PC-9 (cell line): ENCODE measurements at places on chromosomes 1 and 21. TPM values are rescaled to one million over a fixed set of nuclear protein-coding genes. Genes with fewer than 3 reads are reported as not detected.

UBE4B gene
- 54.3 and 59.1 TPM in 2 replicates for total RNA-seq

DNA sequence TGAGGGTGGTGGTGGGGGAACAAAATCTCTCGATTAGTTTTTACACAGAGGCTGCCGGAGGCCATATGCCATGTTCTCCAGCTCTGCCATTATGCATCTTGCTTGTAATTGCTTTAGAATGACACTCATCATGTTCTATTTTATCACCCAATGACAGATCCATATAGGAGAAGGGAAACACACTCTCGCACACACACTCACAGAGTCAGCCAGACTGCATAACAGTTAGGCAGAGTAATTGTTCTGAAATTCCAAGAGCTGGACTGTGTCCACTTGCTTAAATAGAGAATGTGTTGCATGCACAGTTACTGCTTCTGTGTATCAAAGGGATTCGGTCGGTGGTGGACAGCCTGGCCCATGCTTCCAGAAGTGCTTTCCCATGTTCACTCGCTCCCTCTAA, 30.6 kb downstream of the KCND3 start:
- H3K27me3 ChIP-seq: peaks cover 100% of the 10 kb centered on the region
- no peaks in the 10 kb centered on the region for H3K4me1 ChIP-seq
- DNase-seq: no peak
- H3K27ac ChIP-seq: no peak overlapping the region

DNA sequence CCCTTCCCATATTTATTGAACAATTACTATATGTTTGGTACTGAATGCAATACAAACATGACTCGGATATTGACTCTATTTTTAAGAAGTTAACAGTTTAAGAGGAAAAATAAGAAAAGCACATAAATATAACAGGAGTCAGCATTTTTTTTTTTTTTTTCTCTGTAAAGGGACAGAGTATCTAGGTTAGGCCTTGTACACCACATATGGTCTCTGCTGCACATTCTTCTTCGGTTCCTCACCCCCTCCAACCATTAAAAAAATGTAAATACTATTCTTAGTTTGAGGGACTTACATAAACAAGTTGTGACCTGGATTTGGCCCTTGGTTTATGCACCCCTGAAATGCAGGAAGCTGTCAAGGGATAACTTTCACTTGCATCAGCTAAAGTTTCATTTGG, 40.4 kb downstream of the PHC2 start:
- H3K4me1 ChIP-seq: no peaks in the 10 kb centered on the region
- no peak overlapping the region for H3K4me3 ChIP-seq
- no peaks in the 10 kb centered on the region for H3K36me3 ChIP-seq
- no peak for DNase-seq
- H3K27ac ChIP-seq: no peak overlapping the region
- H3K27me3 ChIP-seq: no peaks in the 10 kb centered on the region

DNA sequence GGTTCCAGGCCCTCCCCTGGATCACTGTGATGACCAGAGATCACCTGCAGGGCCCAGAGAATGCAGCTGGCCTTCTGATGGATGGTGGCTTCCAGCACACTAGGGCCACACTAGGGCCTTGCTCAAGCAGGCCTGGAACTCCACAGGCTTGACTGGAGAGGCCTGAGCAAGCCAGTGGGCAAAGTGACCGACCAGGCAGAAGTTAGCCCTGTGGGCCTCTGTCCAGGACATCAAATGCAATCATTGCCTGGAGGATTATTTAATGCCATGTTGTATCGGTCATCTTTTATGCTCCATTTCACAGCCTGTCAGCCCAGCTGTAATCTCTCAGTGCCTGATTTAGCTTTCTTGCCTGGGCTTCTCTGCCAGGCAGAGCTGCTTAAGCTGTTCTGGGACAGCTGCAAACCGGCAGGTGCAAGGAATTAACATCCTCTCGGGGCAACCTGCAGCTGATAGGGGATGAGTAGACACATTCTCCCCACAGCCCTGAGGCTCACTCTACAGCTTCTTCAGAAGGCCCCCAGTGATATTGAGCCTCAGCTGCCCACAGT, 17.7 kb downstream of the NENF start:
- H3K36me3 ChIP-seq: no peaks in the 10 kb centered on the region
- no peak overlapping the region for H3K4me3 ChIP-seq
- H3K4me1 ChIP-seq: no peaks in the 10 kb centered on the region
- no peak overlapping the region for H3K27ac ChIP-seq

KCNJ9 gene
- not detected in 2 replicates for total RNA-seq

DNA sequence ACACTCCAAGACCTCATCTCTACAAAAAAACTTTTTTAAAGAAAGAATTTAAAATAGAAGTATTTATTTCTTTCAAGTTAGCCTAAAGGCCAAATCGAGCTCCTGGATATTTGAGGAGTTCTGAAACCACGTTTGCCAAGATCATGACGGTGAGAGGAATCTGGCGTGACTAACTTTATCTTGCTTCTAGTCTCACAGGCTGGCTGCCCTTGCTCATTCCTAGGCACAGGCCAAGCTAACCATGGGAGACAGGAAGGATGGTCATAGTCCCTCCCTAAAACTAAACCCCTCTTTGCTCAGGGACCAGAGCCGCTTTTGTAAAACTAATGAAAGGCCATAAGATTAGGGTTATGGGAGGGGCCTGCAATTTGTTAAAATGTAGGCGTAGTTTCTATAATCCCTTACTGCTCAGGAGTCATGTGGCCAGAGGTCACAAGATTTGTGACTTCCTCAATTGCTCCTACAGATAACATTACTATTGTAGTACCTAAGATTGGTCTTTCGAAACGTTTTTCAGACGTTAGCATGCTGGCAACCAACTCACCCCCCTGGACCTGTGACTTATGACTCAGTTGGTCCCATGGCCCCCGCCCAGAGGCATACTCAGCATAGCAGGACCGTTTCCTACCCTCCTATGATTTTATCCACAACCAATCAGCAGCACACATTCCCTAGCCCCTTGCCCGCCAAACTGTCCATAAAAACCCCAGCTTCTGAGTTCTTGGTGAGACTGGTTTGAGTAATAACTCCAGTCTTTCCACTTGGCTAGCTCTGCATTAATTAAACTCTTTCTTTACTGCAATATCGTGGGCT, 425.0 kb downstream of the SMYD3 start:
- H3K27me3 ChIP-seq: no peaks in the 10 kb centered on the region
- no peaks in the 10 kb centered on the region for H3K4me1 ChIP-seq
- H3K4me3 ChIP-seq: no peak overlapping the region
- no peak for DNase-seq
- H3K27ac ChIP-seq: no peak overlapping the region
- H3K36me3 ChIP-seq: no peaks in the 10 kb centered on the region

NHLH1 gene
- total RNA-seq: 0.26 TPM in 1 of 2 replicates, not detected in the other

- DNase-seq: no peak
- H3K36me3 ChIP-seq: no peaks in the 10 kb centered on the region
- peaks cover 21% of the 10 kb centered on the region for H3K4me1 ChIP-seq
- H3K4me3 ChIP-seq: no peak overlapping the region
- H3K27ac ChIP-seq: no peak overlapping the region
Observed at GRCh38 chr1:17573518-17574041, 34.1 kb downstream of the ARHGEF10L start.

DNA sequence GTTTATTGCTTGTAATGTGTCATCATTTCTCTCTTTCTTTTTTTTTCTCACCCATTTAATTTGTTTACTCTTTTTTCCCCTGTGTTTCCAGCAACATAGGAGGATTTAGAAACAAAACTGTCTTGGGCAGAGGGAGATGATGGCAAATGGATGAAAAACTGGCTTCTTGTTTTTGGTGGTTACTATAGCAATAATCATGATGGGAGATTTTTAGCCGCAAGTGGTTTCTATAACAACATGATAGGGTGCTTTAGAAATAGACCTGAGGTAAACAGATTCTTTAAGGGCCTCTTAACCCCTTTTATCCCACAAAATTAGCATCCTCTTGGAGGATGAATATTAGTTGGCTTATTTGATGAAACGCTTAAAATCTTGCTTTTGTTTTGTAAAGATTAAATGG, 51.6 kb downstream of the CRB1 start:
- DNase-seq: no peak
- no peak overlapping the region for H3K4me3 ChIP-seq
- no peaks in the 10 kb centered on the region for H3K27me3 ChIP-seq

B3GALT6 gene
- total RNA-seq: 16.2 and 20.8 TPM in 2 replicates

DNA sequence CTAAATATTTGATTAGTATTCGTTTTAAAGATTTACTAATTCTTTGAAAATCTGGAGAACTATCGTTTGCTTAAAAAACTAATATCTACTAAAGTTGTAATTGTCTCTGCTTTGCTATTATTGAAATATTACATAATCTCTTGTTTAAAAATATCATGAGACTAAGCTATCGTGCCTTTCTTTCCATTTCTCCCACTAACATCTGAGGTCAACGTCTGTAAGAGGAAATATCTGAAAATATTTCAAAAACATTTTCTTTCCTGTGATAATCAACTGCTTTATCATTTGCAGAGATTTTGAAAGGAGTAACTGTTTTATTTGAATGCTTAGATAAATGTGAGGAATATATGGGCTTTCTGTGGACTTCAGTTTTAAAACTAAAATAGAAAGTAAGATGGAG, 694.1 kb downstream of the USP25 start:
- no peak overlapping the region for H3K27ac ChIP-seq
- DNase-seq: no peak
- H3K4me1 ChIP-seq: peaks cover 7% of the 10 kb centered on the region; the same call in 1 of the 2 replicates
- H3K36me3 ChIP-seq: no peaks in the 10 kb centered on the region

- H3K27me3 ChIP-seq: no peaks in the 10 kb centered on the region
- H3K4me3 ChIP-seq: peak overlapping the region; percentile 84
- H3K4me1 ChIP-seq: peaks cover 42% of the 10 kb centered on the region
- H3K27ac ChIP-seq: peak overlapping the region; percentile 92
- no peak for DNase-seq
- peaks cover 49% of the 10 kb centered on the region for H3K36me3 ChIP-seq
Observed at GRCh38 chr1:155932487-155932886, 1.7 kb downstream of the KHDC4 start.

GRCh38 chr1:201655910-201656309, 117.0 kb downstream of the NAV1 start:
- H3K36me3 ChIP-seq: no peaks in the 10 kb centered on the region
- no peak for DNase-seq
- no peaks in the 10 kb centered on the region for H3K4me1 ChIP-seq
- no peak overlapping the region for H3K4me3 ChIP-seq
- H3K27ac ChIP-seq: no peak overlapping the region
- no peaks in the 10 kb centered on the region for H3K27me3 ChIP-seq

- no peak overlapping the region for H3K27ac ChIP-seq
- no peak for DNase-seq
- no peaks in the 10 kb centered on the region for H3K36me3 ChIP-seq
Observed at GRCh38 chr1:227899141-227899819, 48.5 kb downstream of the WNT9A start.

- no peaks in the 10 kb centered on the region for H3K27me3 ChIP-seq
- H3K4me1 ChIP-seq: no peaks in the 10 kb centered on the region
Observed at GRCh38 chr1:163291461-163291860, 30.3 kb upstream of the NUF2 start.

DYNLT4 gene
- total RNA-seq: 2.8 and 4.3 TPM in 2 replicates

DNA sequence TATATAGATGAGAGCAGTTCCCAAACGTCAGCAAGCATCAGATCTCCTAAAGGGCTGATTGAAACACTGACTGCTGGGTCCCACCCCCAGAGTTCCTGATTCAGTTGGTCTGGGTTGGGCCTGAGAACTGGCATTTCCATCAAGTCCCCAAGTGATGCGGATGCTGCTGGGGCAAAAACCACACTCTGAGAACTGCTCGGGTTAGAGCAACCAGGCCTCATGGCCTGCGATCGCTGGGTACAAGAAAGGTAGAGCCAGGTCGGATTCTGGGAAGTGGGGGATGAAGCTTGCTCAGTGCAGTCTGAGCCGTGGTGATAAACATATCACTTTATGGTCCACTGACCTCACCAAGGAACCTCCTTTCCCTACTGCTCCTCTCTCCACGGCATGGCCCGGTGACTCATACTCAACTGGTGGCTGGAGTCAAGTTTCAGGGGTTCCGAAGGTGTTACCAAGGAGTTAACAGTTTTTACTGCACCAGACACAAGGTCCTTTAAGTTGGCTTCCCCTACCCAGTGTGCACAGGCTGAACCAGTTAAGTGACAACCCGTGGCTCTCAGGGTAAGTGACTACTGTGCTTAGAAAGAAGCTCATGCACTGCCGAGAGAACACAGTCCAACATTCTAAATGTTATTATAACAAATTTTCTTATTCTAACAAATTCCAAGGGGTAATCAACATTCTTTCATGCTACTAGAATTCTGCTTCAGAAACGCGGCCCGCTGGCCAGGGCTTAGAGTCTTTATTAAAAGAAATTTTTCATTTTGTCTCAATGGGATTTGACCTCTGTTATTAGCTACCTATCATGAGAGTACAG, 153.5 kb downstream of the TGFBR3 start:
- no peaks in the 10 kb centered on the region for H3K27me3 ChIP-seq
- peak overlapping the region; percentile 79 for H3K27ac ChIP-seq
- peak; percentile 100 for DNase-seq
- peak overlapping the region; percentile 32; the same call in 1 of the 2 replicates for H3K4me3 ChIP-seq
- H3K4me1 ChIP-seq: peaks cover 76% of the 10 kb centered on the region
- no peaks in the 10 kb centered on the region for H3K36me3 ChIP-seq

DNM3 gene
- 0.78 and 1.7 TPM in 2 replicates for total RNA-seq

DNA sequence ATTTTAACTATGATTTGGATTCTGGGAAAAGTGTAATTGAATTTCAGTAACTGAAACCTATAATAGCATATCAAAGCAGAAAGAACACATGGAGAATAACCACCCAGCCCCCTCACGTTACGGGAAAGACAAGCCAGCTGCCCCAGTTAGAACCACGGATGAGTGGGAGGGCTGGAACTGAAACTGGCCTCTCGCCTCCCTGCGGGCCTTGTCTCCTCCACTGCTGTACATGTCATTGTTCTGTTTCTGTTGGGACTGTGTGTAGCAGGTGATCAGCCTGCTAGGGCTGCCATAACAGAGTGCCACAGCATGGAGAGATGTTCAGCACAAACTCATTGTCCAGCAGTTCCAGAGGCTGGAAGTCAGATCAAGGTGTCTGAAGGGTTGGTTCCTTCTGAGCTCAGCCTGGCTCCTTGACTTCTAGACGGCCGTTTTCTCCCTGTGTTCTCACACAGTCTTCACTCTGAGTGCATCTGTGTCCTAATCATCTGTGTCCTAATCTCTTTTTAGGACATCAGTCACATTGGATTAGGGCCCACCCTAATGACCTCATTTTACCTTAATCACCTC, 52.4 kb downstream of the MAP3K21 start:
- no peak overlapping the region for H3K4me3 ChIP-seq
- no peak overlapping the region for H3K27ac ChIP-seq
- DNase-seq: no peak
- H3K4me1 ChIP-seq: no peaks in the 10 kb centered on the region
- H3K27me3 ChIP-seq: no peaks in the 10 kb centered on the region

ATP6V1G3 gene
- total RNA-seq: not detected in 2 replicates
